ENCODE measurements at places on chromosomes 1 and 21.

- no peak for DNase-seq
Observed at GRCh38 chr1:174892016-174892415, 107.7 kb upstream of the CACYBP start.

- no peak for DNase-seq
Observed at GRCh38 chr1:2984399-2985061, 36.7 kb upstream of the ACTRT2 start.

DNA sequence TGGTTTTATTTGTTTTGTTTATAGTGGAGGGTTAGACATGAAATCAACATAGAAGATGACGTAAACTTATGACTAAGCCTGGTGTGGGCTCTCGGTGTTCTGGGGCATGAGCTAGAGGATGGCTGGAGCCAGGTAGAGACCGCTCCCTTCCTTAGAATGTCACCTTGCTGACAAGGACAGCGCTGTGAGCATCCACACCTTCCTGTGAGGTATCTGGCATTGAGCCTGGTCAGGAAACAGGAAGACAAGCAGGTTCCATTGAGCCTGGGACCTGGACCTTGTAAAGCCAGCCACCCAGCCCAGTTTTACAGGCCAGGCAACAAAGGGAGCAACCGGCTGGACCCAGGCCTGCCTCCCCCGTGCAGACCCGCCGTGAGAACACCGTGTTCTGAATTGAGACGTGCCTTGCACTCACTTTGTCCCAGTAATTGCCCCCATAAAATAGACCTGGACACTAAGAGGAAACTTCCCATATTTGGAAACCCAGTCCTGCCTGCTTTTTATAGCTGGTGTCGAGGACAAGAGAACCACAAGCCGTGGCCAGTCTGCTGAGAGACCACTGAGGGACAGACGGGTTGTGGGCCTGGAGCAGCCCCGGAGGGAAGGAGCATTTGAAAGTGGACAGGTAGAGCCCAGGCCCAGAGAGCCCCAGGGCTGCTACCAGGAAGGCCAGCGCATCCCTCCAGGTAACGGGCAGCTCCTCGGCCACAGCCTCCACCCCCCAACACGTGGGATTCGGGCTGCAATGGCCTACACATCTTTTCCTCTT lies 78.0 kb downstream of the PDE9A start:
- no peak for DNase-seq

GRCh38 chr1:231918239-231919015 lies 291.8 kb downstream of the DISC1 start:
- no peak for DNase-seq

DNA sequence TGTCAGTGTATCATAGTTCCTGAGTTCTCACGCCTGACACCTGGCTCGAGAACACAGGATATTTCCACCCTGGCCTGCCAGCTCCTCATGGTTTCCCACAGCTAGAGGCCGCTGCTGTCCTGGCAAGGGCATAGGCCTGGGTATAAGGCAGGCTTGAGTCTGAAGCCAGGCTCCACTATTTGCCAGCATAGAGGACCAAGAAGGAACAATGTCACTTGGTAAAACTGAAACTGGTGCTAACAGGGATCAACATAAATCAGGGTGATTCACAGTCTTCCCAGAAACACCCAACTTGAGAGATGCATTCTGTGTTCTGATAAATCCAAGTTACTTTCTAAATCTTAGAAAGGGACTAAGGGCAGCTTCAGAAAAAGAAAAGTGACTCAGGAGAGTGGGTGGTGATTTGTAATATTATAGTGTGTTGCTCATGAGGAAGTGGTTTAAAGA lies 6.9 kb upstream of the S100A2 start:
- DNase-seq: peak; percentile 83
